ENCODE measurements at places on chromosomes 13 and 19.

DNA sequence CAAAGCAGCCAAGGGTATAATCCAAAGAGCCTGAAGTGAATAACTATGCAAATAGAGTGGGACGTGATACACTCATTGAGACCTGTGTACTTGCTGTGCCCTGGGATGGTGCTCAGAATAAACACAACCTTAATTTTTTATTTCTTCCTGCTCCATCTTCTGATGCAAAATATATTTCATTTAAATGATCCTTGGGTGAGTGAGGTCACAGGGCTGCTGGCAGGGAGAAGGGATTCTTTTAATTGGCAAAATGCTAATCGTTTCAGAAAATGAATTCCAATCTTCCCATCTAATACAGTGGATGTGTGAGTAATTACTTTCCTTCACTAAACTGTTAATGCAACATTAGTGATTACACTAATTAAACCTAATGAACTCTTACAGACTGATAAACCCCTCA is 63.5 kb downstream of the SIAH3 start:
- DNase-seq: no peak

- peak; percentile 82 for DNase-seq
Measured at GRCh38 chr13:79480954-79481684, at the start of gene NDFIP2. NDFIP2 (plus strand) TSS chr13:79481155; CDS start chr13:79481204, 49 bp downstream.

DNA sequence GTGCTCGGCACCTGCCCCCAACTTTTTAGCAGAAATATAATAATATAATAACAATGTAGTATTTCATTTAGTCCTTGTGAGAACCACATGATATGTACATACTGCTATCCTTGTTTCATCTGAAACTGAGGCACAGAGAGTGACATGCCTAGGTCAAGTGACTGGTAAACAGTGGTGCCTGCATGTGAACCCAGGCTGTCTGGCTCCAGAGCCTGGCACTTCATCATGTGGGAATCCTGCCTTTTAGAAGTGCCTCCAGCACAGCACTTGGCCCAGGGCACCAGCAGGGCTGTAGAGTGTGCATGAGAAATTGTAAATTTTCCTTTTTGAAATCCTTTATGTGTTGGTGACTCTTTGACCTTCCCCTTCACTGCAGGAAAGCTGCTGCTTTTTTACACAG is 27.4 kb downstream of the PRAM1 start:
- no peak for DNase-seq

- DNase-seq: no peak
Measured at GRCh38 chr19:9727644-9728043, 40.9 kb downstream of the ZNF846 start.

DNA sequence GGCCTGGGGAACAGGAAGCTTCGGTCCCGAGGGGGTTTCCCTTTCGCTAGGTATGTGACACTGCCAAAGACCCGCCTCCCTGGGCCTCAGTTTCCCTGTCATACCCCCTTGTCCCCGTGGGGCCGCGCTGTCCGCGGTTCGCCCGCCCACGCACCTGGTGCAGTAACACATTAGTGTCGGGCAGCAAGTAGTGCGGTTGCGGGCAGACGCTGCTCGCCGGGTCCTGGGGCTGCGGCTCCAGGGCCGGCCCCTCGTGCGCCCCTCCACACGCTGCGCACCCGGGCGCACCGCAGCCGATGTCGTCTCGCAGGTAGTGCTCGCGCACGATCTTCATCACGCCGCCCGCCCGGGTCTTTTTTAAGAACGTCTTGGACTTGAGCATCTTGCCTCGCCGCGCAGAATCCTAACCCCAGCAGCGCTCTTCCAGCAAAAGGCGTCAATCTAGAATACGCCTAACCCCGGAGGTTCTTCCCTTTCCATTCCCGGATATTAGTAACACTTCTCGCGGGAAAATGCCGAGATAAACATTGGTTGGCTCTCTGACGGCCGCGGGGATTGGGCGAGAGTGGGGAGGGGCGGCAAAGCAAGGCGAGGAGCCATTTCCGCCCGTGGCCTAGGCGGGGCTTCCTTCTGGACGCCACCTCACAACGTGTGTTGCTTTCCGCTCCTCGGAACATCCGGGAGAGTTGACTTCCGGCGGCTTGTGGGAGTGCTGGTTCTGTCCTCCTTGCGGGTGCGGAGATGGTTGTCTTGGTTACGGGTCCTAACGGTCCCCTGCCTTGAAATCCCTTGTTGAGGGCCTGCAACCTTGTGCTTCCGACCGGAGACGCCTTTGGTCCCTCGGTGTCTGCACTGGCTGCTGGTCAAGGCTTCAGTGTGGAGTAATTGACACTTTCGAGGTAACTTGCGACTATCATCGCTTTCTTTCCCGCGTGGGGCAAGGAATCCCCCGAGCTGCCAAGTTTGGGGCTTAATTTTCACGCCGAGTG is at the start of the genes DIS3 and PIBF1:
DIS3 (minus strand) TSS at position 450 of the 989 bp plus-strand sequence; CDS start at position 382, 68 bp downstream.
PIBF1 (plus strand) TSS at position 683 of the 989 bp plus-strand sequence. CDS start 1,337 bp downstream, outside the sequence.
- peak; percentile 96 for DNase-seq

DNA sequence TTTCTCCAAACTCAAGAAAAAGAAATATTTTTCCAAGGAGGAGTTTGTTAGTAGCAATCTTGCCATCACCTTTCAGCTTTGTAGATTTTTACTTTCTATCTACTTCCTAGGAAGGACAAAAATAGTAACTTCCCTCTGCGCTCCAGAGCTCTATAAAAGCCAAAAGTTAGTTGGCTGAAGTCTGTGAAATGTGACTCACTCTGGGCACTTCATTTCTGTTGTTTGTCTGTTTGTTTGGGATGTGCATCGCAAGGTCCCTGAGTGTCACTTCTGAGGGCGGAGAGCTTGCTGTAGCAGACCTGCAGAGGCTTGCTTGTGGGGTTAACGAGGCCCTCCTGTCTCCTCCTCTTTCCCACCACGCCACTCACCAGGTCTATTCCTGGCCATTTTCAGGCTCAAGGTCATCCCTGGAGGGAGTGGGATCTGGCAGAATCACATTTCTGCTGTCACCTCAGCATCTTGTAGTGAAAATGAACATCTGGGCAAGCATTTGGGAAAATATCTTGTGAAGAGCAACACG is 307.6 kb downstream of the GPC6 start:
- no peak for DNase-seq

- no peak for DNase-seq
Measured at GRCh38 chr19:48551437-48552302, at the start of gene SULT2B1. SULT2B1 (plus strand) TSS chr19:48552172; CDS start chr19:48552253, 81 bp downstream.

- DNase-seq: no peak
Measured at GRCh38 chr13:77528834-77529500, 6.5 kb upstream of the SCEL start.

DNA sequence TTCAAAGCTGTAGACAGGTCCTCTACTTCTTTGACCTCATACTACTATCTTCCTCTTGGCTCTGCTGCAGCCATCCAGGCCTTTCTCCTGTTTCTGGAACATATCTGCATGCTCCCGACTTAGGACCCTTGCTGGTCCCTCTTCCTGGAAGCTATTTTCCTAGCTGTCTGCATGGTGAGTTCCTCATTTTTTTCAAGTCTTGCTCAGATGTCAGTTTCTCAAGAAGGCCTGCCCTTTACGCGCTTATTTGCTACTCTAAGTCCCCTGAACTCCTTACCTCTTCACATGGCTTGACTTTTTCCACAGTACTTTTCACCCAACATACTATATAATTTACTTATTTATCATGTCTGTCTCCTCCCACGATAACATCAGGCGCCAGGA is 31.4 kb downstream of the DNAJC3 start:
- DNase-seq: no peak

- DNase-seq: no peak
Measured at GRCh38 chr13:80055847-80056246, 285.1 kb downstream of the SPRY2 start.

DNA sequence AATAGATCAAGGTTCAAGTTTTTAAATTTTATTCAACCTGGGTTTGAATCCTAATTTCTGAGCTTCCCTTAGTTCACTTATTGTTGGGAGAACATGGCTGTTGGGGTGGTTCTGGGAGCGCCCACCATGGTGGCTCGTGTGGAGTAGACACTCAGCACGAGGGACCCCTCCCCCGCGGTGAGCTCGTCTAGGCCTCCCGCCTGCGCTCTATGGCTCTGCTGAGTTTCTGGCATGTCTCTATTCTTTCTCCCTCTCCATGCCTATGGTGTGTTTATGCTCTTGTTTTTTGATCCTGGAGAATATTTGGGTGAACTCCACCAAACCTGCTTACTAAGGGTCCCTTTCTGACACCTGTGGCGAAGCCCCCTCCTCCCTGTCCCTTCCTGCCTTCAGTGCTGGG is 1.6 kb upstream of the EPN1 start:
- no peak for DNase-seq

GRCh38 chr19:2678044-2678671 is 24.3 kb downstream of the GNG7 start:
- no peak for DNase-seq

DNA sequence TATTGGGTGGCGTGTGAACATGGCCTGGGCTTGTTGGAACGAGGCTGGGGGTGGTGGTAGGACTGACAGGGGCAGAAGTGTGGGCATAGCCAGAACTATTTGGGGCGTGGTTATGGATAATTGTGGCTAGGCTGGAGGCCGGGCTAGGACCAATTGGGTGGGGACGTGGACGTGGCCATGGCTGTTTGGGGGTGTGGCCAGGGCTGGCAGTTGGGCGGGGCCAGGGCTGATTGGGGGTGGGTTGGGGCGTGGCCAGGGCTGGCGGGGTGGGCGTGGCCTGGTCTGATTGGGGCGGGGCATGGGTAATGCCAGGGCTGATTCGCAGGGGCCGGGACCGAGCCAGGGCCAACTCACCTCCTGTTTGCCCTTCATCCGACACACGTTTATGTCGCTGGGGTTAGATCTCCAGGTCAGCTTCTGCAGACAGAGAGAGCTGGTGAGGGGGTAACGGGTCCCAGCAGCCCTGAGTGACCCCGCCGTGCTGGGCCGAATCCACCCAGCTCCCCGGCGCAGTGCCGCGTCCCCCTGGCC is 2.8 kb downstream of the SEMA6B start:
- DNase-seq: no peak

GRCh38 chr13:41613984-41614661 is 156.8 kb downstream of the RGCC start:
- no peak for DNase-seq

DNA sequence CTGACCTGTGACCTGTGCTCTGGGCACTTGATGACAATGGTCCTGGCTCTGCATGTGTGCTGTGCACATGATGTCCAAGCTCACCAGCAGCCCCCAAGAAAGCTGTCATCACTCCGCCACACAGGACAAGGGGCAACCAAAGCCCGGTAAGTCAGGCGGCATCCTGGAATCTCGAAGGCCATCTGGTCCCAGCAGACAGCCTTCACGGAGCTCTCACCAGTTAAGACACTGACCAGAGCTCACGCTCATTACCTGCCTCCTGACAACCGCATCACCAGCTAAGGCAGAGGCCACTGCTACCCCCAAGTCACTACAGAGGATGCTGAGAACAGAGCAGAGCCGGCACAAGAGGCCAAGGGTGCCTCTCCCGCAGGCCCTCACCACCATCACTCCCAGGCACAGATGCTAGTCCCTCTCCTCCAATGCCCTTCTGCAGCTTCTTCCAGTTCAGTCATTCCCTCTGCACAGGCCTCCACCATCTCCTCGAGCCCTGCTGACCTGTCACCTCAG is 10.6 kb downstream of the PPP6R1 start:
- DNase-seq: no peak

DNA sequence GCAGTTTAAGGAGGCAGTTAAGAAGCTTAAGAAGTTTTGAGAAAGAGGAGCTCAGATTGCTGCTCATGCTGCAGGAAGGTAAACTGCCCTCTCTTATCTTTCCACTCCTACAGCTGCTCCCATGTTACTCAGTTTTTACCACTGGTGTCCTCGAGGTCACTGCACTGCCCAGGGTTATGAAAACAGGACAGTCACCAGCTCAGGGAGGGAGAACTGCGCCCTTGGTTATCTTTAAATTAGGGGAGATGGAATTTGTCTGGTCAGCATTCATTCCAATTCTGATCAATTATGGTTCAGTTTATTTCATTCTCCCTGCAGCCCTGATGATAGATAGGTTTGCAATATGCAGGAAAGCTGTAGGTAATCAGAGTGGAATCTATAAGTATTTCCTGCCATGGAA is 10.8 kb upstream of the SLC46A3 start:
- DNase-seq: no peak

- peak; percentile 48 for DNase-seq
Measured at GRCh38 chr19:17327654-17328516, 6.8 kb downstream of the ANO8 start.

GRCh38 chr13:51148952-51149573 is 38.0 kb upstream of the C13orf42 start:
- DNase-seq: no peak

DNA sequence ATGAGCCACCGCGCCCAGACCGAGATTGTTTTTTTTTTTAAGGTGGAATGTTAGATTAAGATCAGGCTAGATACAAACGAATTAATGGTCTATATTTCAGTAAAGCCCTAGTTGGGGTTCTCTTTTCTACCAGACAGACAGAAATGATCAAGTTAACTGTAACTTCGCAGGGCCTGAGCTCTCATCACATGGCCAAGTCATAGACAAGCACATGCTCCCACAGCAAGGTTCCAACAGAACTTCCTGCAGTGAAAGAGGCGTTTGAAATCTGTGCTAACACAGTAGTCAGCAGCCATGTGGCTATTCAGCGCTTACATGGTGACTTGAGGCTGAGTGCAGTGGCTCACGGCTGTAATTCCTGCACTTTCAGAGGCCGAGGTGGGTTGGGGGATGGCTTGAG is 34.7 kb upstream of the SEMA6B start:
- no peak for DNase-seq

- no peak for DNase-seq
Measured at GRCh38 chr19:18500376-18500775, 21.5 kb downstream of the ELL start.

GRCh38 chr13:94849254-94849653 is 136.9 kb upstream of the SOX21 start:
- DNase-seq: no peak

GRCh38 chr19:3556978-3557460 is 367 bp downstream of the MFSD12 start:
- DNase-seq: peak; percentile 57

- DNase-seq: no peak
Measured at GRCh38 chr13:40963927-40964326, 55.2 kb downstream of the ELF1 start.

GRCh38 chr19:19385131-19385895 is 20.2 kb upstream of the GATAD2A start:
- peak; percentile 100 for DNase-seq

- DNase-seq: no peak
Measured at GRCh38 chr13:33817513-33817900, 442 bp upstream of the RFC3 start.

GRCh38 chr19:10920288-10920655 is 8.2 kb downstream of the YIPF2 start:
- DNase-seq: no peak

GRCh38 chr13:78602561-78603239 is 652 bp downstream of the POU4F1 start:
- DNase-seq: no peak

GRCh38 chr19:6616011-6616410 is 25.1 kb upstream of the CD70 start:
- DNase-seq: no peak

- DNase-seq: no peak
Measured at GRCh38 chr19:7145494-7145893, 76.0 kb downstream of the ZNF557 start.

- no peak for DNase-seq
Measured at GRCh38 chr19:42174958-42175734, 42.3 kb downstream of the DEDD2 start.

DNA sequence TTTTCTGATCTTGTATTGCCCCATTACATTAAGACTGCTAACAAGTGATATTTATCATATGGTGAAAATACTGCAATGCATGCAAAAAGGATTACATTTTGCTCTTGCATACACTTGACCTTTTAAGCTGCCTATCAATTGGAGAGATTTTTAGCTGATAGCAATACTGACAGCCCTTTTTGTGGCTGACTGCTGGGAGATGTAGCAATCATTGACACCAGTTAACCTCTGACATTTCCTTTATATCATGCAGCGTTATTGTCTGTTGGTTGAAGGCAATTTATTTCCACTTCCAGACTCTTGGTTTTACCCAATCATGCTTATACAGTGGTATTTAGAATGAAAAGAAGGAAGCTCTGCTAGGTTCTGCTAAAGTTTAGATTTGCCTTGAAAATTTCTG is 364.0 kb downstream of the LMO7 start:
- no peak for DNase-seq

All from central memory CD4-positive, alpha-beta T cell (primary cell).